CD4-positive, alpha-beta T cell treated with Interleukin-10 for 1 hour (primary cell): ENCODE measurements at places on chromosomes 1 and 21.

- no peak for DNase-seq
Observed at GRCh38 chr1:186792870-186793581, 35.7 kb upstream of the PLA2G4A start.

GRCh38 chr1:111218701-111219556 lies 8.6 kb upstream of the CHI3L2 start:
- DNase-seq, result no peak

- DNase-seq, result no peak
Observed at GRCh38 chr1:107413546-107413945, 272.7 kb downstream of the NTNG1 start.

GRCh38 chr1:112849425-112850033 lies 106.5 kb downstream of the SLC16A1 start:
- DNase-seq, result no peak

- DNase-seq, result no peak
Observed at GRCh38 chr1:178846306-178846705, 24.6 kb downstream of the ANGPTL1 start.
